NCI-H226 (cell line): ENCODE measurements at places on chromosomes 13 and 19.

- no peak for DNase-seq
These were observed 416.5 kb downstream of the FGF14 start for GRCh38 chr13:101985321-101985720.

DNA sequence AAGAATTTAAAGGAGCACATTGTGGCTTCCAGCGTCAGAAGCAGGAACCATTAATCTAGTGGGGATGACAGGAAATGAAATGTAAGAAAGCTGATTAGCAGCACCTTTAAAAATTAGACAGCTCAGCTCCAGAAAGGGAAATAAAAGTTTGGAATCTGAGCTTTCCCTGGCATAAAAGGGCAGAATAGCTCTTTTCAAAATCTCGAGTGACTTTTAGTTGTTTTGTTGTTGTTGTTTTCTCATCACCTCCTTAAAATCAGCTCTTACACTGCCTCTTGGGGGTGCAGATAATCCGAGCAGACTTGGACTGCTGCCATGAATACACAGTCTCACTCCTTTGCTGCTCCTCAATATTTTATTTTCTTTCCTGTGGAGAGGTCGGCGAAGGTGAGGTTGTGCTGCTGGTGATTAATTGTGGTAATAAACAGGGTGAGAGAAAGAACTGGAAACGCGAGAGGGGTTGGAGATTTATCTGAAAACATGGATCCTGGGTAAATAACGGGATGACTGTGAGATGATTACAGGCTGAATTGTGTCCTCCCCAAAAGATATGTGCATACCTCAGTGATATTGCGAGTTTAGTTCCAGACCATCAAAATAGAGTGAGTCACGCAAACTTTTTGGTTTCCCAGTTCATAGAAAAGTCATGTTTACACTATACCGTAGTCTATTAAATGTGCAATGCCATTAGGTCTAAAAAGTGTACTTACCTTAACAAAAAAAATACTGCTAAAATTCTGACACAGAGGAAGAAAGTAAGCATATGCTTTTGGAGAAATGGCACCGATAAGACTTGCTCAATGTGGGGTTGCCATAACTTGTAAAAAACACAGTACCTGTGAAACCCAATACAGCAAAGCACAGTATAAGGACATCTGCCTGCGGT, 787.7 kb downstream of the UQCRFS1 start:
- DNase-seq: peak; percentile 96

GRCh38 chr13:49791315-49791710, 1.2 kb downstream of the KPNA3 start:
- DNase-seq: no peak

DNA sequence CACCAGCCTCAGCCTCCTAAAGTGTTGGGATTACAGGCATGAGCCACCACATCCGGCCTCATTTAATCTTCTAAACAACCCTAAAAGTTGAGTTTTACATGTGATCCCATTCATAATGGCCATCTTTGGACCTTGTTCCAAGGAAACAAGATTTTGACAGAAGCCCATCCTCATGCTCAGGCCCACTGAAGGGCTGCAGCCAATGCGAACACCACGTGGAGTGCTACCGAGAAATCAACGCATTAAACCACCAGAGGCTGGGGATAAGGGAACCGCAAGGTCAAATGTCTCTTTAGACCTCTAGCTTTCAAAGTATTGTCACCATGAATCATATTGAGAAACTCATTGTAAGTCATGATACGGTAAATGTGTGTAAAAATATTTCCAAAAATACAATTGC, 49.4 kb upstream of the DOCK9 start:
- DNase-seq: no peak

- no peak for DNase-seq
These were observed 21.8 kb upstream of the ZNF30 start for GRCh38 chr19:34904664-34905527.
